ENCODE measurements at places on chromosomes 1 and 21. TPM values are rescaled to one million over a fixed set of nuclear protein-coding genes. Genes with fewer than 3 reads are reported as not detected.

Gene SLC16A1
- 12.8 TPM for total RNA-seq

GRCh38 chr21:46000731-46001641, 19.4 kb downstream of the COL6A1 start:
- H3K36me3 ChIP-seq, result peaks cover 6% of the 10 kb centered on the region
- H3K4me3 ChIP-seq, result no peak overlapping the region
- H3K27me3 ChIP-seq, result no peaks in the 10 kb centered on the region
- no peak for DNase-seq
- no peaks in the 10 kb centered on the region for H3K4me1 ChIP-seq

GRCh38 chr1:30598571-30599114, 124.7 kb downstream of the MATN1 start:
- no peaks in the 10 kb centered on the region for H3K27me3 ChIP-seq
- H3K36me3 ChIP-seq, result no peaks in the 10 kb centered on the region
- no peak overlapping the region for H3K4me3 ChIP-seq
- H3K27ac ChIP-seq, result peak overlapping the region; percentile 12
- peak; percentile 58 for DNase-seq

Gene AIRE
- 0.25 TPM for total RNA-seq

DNA sequence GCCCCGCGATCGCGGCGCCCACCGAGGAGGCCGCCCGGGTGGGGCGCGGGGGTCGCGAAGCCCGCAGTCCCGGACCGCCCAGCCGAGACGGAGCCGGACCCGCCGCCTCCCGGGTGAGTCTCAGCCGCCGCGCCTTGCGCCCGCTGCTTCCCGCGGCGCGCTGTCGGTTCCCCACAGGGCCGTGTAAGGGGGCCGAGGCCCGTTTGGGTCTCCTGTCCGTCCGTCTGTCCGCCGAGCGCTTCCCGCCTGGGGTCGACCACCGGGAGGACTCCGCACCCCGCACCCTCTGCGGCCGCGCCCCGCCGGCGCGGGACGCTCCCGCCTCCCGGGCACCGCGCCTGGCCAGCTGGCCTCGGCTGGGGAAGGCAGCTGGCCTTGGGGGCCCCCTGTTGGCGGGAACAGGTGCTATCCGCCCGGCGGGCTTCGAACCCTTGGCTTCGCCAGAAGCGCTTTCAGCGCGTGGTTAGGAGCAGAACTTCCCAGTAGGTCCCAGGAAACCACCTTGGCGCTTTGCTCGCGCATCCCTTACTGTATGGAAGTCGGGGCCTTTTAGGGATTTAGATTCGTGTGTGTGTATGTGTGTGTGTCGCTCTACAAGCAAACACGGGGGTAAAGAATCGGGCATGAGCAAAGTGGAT, 414 bp downstream of the TMEM51 start:
- DNase-seq, result no peak
- no peaks in the 10 kb centered on the region for H3K27me3 ChIP-seq
- H3K36me3 ChIP-seq, result no peaks in the 10 kb centered on the region
- H3K4me3 ChIP-seq, result peak overlapping the region; percentile 72

GRCh38 chr1:196078691-196079090, 529.5 kb downstream of the KCNT2 start:
- no peaks in the 10 kb centered on the region for H3K4me1 ChIP-seq
- DNase-seq, result no peak
- H3K27ac ChIP-seq, result no peak overlapping the region
- no peak overlapping the region for H3K4me3 ChIP-seq
- H3K36me3 ChIP-seq, result no peaks in the 10 kb centered on the region

Gene CFHR1
- total RNA-seq, result not detected

Gene AQP10
- total RNA-seq, result not detected

Gene PTPN7
- 7.9 TPM for total RNA-seq

Gene ARHGEF2
- 76.4 TPM for total RNA-seq

GRCh38 chr1:201248721-201249559, 34.4 kb upstream of the PKP1 start:
- peak; percentile 75 for DNase-seq
- H3K4me3 ChIP-seq, result no peak overlapping the region
- H3K27me3 ChIP-seq, result no peaks in the 10 kb centered on the region

Gene NTMT2
- not detected for total RNA-seq

DNA sequence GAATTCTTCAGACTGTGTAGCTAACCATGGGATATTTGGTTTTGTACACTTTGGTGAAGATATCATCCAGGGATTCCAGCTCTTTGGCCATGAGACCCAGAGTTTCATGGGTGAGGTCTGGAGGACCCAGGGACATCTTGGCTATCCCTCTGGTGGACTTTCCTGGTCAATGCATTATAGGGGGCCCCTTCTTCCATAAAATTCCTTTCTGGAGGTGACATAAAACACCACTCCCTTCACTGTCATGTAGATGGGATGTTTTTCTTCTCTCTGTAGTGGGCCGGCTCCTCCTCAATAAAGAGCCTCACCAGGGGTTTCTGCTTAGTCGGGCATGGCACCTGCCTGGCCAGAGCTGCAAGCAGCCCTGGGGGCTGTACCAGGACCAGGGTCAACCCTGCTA, 2.2 kb downstream of the ATPAF1 start:
- no peak overlapping the region for H3K4me3 ChIP-seq
- no peak overlapping the region for H3K27ac ChIP-seq

- H3K4me1 ChIP-seq, result no peaks in the 10 kb centered on the region
- no peak for DNase-seq
- no peak overlapping the region for H3K27ac ChIP-seq
- no peaks in the 10 kb centered on the region for H3K27me3 ChIP-seq
- H3K36me3 ChIP-seq, result no peaks in the 10 kb centered on the region
Measured at GRCh38 chr1:242017580-242018233, 18.8 kb upstream of the MAP1LC3C start.

DNA sequence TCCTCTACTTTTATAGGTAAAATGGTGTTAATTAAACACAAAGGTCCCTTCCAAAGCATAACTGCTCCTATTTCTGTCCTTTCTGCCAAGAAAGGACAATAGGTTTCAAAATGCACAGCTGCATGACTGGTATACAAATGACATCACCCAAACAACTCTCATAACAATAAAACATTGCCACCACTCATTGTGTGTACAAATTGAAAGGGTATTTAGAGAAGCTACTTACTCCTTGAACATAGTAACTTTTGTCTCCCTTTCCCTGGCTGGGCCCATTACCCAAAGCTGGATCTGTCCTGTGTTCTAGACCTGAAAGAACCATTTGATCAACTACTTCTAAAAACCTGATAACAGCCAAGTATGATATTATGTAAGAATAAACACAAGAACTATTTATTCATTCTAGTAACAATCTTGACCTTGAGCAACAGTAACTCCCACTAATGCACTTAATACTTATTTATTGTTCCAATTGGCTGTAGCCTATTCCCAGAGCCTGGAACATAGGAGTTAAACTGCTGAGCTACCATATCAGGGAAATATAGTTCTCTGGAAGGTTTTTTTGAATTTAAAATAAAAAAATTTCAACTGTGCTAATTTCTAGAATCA, 38.2 kb downstream of the TTLL7 start:
- no peaks in the 10 kb centered on the region for H3K27me3 ChIP-seq
- no peaks in the 10 kb centered on the region for H3K4me1 ChIP-seq
- H3K27ac ChIP-seq, result no peak overlapping the region
- H3K36me3 ChIP-seq, result no peaks in the 10 kb centered on the region
- no peak overlapping the region for H3K4me3 ChIP-seq

DNA sequence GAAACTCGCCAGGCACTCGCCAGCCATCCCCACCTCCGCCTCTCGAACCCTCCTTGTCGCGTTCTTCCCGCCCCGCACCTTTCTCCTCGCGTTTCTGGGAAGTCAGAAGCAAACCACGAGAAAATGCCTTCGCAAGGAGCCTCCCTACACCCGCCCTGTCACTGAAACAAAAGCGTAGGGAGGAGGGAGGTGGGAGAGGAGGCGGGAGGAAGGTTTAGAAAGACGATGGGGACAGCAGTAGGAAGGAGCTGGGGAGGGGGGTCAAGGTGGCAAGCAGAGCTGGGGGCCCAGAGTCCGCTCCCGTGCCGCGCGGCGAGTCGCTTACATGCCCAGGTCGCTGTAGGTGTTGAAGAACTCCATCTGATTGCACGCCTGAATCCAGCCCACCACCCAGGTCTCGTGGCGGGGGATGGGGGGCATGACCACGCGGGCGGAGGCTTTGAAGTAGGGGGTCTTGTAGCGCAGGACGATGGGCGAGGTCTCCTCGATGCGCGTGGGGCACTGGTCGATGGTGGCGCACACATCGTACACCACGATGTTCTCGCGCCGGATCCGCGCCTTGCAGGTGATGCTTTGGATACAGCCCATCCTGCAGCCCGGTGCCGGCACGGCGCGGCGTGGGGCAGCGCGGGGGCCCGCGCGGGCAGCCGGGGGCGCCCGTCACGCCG, 1.0 kb downstream of the FAM78B start:
- H3K27ac ChIP-seq, result no peak overlapping the region
- DNase-seq, result no peak
- peaks cover 15% of the 10 kb centered on the region for H3K4me1 ChIP-seq
- H3K4me3 ChIP-seq, result peak overlapping the region; percentile 54
- H3K27me3 ChIP-seq, result no peaks in the 10 kb centered on the region
- H3K36me3 ChIP-seq, result no peaks in the 10 kb centered on the region

- H3K27ac ChIP-seq, result no peak overlapping the region
- no peak overlapping the region for H3K4me3 ChIP-seq
- H3K4me1 ChIP-seq, result no peaks in the 10 kb centered on the region
- no peaks in the 10 kb centered on the region for H3K27me3 ChIP-seq
- H3K36me3 ChIP-seq, result no peaks in the 10 kb centered on the region
- DNase-seq, result no peak
Measured at GRCh38 chr1:212968368-212968863, 18.1 kb downstream of the VASH2 start.

Gene PITHD1
- total RNA-seq, result 63.6 TPM

DNA sequence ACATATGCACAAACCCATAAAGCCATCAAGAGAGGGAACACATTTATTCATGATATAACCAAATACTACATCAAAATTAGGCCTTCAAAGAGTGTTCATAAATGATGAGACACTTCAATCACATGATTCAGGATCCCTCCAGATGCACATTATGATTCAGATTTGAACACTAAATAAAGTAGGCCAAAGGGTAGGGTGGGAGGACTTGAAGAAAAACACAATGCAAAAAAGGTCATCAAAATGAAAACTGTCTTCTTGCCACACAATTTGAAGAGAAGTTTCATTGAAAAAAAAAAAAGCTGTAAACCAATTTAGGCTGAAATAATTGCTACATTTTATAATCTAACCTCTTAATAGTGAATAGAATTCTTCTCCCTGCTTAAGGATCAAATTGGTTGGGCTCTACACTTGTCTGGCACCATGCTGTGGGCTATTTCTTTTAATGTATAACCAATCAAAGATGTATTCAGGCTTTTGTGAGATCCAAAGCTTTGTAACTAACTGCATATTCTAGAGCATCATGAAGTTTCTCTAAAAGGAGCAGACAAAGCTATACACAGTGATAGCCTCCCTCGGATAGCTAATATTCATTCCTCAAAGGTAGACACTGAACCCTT, 58.1 kb downstream of the ZSWIM5 start:
- no peak for DNase-seq
- no peaks in the 10 kb centered on the region for H3K27me3 ChIP-seq
- H3K4me3 ChIP-seq, result no peak overlapping the region
- no peaks in the 10 kb centered on the region for H3K36me3 ChIP-seq

DNA sequence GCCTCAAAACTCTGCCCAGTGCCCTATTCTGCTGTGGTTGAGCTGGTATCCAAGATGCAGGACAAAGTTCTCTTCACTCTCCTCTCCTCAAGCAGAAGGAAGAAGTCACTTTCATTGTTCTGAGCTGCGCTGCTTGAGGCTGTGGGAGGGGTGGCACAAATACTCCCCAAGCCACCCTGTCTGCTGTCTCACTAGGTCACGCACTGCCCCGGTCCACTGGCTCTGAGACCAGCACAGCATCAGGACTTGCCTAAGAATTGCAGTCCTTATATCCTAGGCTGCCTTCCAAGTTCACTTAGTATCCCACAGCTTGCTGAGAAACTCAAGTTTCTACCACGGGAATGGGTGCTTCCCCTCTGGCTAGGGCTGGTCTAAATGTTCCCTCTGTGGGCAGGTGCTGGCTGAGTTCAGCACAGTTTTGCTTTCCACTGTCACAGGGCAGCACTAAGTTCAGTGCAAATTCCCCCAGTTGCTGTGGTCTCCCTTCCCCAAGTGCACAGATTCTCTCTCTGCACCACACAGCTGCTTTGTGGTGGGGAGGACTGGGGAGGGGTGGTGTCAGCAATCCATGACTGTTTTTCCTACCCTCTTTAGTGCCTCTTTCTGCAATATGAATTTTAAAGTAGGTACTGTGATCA, 32.4 kb downstream of the SLC9C2 start:
- H3K27ac ChIP-seq, result no peak overlapping the region
- H3K4me3 ChIP-seq, result no peak overlapping the region
- no peak for DNase-seq
- H3K36me3 ChIP-seq, result no peaks in the 10 kb centered on the region
- H3K27me3 ChIP-seq, result no peaks in the 10 kb centered on the region
- H3K4me1 ChIP-seq, result no peaks in the 10 kb centered on the region

Gene SLFNL1
- total RNA-seq, result 1.2 TPM

Gene ADAMTS5
- 20.4 TPM for total RNA-seq

- H3K27me3 ChIP-seq, result no peaks in the 10 kb centered on the region
- H3K27ac ChIP-seq, result peak overlapping the region; percentile 77
- DNase-seq, result no peak
- H3K4me3 ChIP-seq, result no peak overlapping the region
- no peaks in the 10 kb centered on the region for H3K4me1 ChIP-seq
Measured at GRCh38 chr1:161082483-161082882, 6.9 kb downstream of the NECTIN4 start.

- H3K27me3 ChIP-seq, result peaks cover 4% of the 10 kb centered on the region
- H3K27ac ChIP-seq, result no peak overlapping the region
- H3K4me3 ChIP-seq, result no peak overlapping the region
- no peaks in the 10 kb centered on the region for H3K4me1 ChIP-seq
- DNase-seq, result no peak
Measured at GRCh38 chr1:29690156-29690555, 453.8 kb downstream of the PTPRU start.

Gene CELA2B
- not detected for total RNA-seq

Gene NPHS2
- total RNA-seq, result not detected

GRCh38 chr1:226821719-226822085, 48.7 kb upstream of the PSEN2 start:
- no peak for DNase-seq
- H3K27ac ChIP-seq, result peak overlapping the region; percentile 88
- H3K36me3 ChIP-seq, result no peaks in the 10 kb centered on the region
- no peaks in the 10 kb centered on the region for H3K27me3 ChIP-seq

DNA sequence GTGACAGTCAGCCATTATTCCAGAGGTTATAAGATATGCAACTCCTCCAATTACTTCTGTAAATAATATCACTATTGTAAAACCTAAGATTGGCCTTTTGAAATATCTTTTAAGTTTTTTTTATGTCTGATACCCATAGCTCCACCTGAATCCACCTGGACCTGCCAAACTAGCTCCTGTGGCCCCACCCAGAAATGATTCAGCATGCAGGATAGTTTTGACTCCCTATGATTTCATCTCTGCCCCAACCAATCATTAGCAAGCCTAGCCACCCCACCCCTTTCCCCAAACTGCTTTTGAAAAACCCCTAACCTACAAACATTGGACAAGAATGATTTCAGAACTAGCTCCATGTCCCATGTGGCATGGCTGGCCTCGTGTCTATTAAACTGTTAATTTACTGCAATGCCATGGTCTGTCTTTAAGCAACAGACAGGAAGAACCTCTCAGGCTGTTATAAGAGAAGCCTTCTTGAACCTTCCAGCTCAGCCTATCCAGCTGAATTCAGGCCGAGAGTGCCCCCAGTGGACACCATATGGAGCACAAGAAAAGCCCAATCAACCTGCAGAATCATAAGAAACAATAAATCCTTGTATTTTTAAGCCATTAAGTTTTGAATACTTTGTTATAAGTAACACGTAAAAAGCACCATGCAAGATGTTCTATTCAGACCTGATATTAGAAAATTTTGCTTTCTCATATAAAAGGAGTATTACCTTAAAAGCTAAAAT, 263.0 kb upstream of the ZRANB2 start:
- H3K27ac ChIP-seq, result no peak overlapping the region
- no peaks in the 10 kb centered on the region for H3K36me3 ChIP-seq
- no peak for DNase-seq
